Tibial nerve (tissue), 4 donors: ENCODE measurements at places on chromosomes 4 and X.

GRCh38 chr4:80255329-80256095 is 11.0 kb upstream of the FGF5 start:
- no peak for DNase-seq

- DNase-seq: no peak
Observed at GRCh38 chrX:150643271-150643670, 49.9 kb upstream of the MTMR1 start.

GRCh38 chr4:168978001-168978700 is 31.9 kb downstream of the CBR4 start:
- DNase-seq: no peak

DNA sequence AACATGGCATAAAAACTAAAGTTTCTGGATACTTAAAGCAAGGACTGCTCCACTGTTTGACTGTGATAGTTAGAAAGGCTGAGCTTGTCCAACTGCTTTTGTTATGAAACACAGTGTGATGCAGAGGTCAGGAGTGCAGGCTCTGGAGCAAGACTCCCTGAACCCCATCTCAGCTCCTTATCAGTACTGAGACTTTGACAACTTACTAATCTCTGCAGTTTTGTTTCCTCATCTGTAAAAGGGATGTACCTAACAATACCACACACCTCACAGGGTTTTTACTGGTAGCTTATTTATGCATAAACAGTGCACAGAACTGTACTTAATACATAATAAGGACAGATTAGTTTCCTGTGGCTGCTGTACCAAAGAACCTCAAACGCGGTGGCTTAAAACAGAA is 804.3 kb downstream of the FSTL5 start:
- DNase-seq: no peak

DNA sequence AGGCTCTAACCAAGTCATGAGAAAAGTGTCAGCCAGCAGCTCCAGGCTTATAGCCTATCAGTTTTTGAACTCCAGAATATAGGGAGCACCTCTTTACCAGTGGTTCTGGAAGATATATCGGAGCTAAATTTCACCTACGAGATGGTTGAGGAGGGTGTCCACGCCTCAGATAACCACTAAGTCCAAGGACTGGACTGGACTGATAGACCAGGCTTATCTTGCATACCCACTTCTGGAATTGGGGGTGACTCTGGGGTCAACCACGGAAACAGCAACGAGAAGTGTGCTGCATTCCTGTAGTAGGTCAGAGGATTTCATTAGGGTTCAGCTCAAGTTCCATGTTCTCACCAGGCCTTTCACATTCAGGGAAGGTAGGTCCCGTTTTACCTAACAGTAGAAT is 38.6 kb upstream of the TRPC3 start:
- no peak for DNase-seq

DNA sequence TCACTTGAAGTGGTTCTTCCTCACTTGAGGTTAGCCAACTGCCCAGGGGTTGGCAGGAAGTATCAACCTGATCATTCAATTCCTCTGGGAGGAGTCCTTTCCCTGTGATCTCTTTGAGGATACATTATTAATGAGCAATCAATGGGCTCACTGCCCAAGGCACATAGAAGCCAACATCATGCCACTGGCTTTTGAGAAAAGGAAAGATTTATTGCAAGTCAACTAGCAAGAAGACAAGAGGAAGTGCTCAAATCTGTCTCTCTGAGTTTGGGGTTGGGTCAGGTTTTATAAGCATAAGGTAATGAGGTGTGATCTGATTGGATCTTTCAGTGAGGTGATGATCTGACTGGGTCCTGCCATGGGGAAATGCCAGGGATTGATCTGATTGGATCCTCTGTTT is 39.6 kb downstream of the FGFBP1 start:
- DNase-seq: no peak

- no peak for DNase-seq
Observed at GRCh38 chr4:163663454-163664225, 169.2 kb downstream of the TMA16 start.
